SHP77 (cell line): ENCODE measurements at places on chromosomes 7 and 10.

DNA sequence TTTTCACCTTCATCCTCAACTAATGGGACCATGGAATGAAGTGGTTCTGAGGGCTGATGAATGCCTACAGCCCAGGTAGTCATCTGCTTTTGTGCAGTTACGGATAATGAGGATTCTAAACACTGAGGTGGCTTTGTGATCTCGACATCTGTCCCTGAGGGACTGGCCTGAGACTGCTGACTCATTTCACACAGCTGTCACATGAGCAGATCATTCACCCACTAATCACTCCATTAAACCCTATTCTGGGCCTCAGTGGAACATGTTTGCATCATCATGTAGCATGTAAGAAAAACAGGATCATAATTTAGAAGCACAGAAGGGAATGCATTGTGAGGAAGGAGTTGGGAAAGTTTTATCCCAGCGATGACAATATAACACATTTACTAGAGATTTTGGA lies 79.4 kb upstream of the FEZF1 start:
- no peak for DNase-seq

- DNase-seq = no peak
Observed at GRCh38 chr10:93991596-93992284, 2.0 kb upstream of the PLCE1 start.

DNA sequence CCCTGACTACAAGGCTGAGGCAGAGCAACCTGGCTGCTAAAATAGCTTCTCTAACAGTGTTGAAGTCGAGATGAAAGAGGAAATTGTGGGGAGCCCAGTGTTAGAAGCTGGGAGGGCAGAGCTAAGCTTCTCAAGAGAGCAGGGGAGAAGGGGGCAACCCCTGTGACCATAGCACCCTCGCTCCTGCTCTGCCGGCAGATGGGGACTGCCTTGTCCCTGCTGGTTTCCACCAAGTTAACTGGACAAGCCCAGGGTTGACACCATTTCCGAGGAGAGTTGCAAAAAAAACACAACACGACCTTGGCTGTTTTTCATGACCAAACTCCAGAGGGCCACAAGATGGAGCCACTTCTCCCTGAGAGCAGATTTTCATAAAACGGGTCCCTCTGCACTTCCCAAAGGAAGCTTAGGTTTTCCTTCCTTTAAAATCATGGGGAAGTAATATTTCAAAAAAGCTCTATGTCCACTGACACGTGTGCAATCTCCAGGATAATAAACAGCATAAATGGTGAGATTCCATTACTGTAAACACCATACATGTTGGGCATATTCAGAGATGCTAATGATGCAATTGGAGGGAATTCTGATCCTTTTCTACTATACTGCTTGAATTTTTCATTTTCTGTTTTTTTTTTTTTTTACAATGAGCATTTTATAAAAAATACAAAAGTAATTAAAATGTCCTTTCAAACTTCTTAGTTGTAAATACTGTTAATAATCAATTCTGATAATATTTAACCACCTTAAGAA lies 140.4 kb downstream of the PIP4K2A start:
- peak; percentile 15 for DNase-seq

DNA sequence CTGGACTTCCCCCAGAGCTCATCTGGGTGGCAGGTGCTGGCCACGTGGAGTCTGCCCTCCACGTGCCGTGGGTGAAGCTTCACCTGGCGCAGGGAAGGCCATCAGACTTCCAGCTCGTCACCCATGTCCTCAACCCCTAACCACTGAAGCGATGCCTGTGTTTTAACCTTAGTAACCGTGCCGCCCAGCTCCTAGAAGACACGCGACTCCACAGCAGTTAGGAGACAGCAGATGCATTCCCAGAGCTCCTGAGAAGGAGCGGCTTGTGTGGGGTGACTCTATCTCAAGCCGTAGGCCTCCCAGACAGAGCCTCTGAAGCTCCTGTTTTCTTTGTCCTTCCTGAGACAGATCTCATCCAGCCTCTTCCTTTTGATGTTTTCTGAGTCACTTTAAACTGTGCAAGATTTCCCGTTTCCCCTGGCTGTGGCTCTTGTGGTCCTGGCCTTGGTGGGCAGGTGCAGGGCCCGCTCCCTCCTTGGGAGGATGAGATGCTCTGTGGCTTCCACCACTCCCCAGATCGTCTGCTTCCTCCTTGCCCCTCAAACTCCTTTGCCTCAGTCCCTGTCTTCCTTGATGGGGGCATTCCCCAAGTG lies 41.4 kb upstream of the AP5Z1 start:
- DNase-seq = no peak

DNA sequence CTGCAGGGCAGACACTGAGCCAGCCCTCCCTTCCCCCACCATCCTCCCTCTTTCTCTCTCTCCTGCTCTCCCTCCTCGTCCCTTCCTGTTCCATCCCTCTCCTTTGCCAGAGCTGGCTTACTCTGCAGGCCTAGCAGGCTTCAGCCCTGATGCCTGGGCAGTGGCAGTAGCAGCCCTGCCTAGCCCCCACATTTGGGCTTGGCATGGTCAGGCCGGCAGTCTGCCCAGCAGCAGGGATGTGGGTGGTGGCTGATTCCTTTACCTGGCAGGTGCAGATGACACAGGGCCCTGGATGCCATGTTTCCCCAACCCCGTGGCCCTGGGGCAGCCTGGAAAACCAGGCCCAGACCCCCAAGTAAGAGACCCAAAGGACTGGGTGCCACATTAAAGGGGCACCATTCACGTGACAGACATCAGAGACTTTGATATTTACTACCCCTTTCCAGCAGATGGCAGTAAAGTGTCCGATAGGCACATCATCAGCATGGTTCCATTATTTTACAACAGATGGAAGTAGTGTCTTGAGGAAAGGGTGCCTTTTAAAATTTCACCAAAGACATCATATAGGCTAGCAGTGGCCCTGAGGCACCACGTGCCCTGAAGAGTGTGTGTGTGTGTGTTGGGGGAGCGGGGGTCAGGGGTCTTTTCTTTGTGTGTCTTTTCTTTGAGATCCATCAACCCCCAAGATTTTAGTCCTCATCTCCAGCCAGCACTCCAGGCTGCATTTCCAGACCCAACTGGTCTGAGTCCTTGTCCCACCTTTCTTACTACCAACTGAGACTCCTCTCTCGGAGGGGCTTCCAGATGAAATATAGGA lies 5.9 kb downstream of the KCP start:
- peak; percentile 20 for DNase-seq

GRCh38 chr10:62735464-62736167 lies 68.9 kb upstream of the ADO start:
- no peak for DNase-seq

DNA sequence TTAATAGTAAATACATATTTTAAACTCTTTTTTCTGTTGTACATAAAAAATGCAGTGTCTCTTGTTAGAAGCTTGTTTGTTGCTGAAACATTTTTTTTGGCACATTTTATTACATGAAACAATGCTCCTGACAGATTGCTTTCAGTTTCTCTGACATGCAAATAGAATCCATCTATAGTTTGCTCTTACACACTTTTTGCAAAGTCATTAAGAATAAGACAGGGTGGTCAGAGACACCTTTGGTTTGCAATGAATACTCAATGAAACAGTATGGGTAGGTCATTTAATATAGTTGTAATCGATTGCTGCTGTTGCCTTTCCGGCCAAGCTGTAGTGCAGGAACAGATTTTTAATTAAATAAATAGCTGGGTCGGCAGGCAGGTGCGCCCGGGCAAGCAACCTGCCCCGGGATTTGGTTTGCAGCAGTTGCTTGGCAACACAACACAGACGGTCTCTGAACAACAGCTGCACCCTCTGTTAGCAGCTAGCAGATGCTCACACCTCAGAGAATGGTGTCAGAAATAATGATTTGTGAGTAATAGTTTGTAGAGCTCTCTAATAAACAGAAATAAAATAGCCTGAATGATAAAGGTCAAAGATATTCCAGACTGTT lies 115.7 kb upstream of the CACNA2D1 start:
- DNase-seq = peak; percentile 96

GRCh38 chr7:132250480-132251326 lies 325.6 kb downstream of the PLXNA4 start:
- no peak for DNase-seq
